ENCODE measurements at places on chromosomes 6 and 20.
A peak's percentile ranks its signal among the peaks of the same experiment; 100 is the strongest.

DNA sequence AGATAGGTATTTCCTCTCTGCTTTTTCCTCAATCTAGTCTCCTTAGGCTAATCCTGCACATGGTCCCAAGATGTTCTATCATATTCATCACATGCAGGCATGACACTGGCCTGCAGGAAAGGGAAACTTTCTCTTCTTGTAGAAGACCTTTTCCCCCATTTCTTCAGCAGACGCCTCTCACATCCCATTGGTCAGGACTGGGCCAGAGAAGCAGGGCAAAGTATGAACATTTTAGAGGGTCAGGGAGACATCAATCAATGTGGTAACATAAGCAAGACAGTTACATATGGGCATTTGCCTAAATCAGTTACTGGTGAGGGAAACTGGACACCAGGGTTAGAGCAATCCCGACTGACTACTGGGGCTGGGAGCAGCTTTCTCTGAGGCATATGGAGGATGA is 90.1 kb downstream of the CRYBG1 start:
- no peak for DNase-seq

GRCh38 chr6:133644892-133645619 is 243.9 kb upstream of the TCF21 start:
- peak; percentile 60 for DNase-seq

DNA sequence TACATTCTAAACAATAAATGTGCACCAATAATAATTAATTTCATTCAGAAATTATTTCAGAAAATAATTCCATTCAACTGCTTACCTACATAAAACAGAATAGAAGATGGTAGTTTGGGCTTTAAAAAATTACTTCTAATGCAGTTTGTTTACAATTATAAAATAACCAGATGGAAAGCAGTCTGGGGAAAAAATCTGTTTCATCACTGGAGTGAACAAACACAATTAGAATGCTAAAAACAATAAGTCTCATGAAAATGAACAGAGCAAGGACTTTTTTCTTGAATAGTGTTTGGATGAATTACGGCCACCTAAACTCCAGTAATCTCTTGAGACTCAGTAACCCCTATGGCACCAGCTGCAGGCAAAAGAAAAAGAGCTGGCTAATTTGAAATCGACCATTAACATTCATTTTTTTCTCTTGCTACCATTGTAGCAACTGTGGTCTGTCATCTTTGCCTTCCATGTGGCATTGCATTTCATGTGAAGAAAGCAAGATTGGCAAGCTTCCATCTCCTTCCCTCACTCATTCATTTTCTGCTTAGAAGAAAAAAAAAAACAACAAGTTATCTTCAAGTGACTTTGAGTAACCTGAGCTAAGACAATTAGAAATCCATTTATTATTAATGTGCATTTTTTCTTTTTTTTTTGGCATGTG is 88.4 kb upstream of the CEP85L start:
- DNase-seq, result peak; percentile 54

DNA sequence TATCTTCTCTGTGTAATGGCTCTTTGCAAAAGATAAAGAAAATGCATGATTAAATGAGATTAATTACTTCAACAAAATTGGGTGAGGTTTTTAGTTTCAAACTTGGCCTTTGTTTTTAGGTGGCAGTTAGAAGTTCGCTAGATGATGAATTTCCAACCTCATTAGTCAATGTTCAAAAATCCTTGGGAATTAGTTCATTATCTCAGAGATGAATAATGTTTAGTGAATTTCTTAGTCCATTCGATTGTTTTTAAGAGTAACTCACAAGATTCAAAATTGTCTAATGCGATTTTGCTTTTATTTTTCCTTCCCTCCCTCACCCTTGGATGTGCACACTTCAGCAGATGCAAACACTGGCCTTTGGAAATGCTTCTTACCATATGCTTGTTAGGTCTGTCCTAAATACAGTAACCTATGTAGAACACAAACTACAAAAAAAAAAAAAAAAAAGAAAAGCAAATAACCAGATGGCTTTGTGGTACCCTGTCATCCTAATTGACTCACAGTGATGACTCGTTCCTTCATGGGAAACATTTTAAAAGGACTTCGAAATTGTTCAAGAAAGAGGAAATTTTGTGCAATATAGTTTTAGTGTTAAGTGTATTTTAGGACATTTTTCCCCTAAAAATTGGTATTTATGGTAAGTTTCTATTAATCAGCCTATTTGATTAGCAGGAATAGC is 66.7 kb downstream of the FAM229B start:
- DNase-seq, result peak; percentile 23

DNA sequence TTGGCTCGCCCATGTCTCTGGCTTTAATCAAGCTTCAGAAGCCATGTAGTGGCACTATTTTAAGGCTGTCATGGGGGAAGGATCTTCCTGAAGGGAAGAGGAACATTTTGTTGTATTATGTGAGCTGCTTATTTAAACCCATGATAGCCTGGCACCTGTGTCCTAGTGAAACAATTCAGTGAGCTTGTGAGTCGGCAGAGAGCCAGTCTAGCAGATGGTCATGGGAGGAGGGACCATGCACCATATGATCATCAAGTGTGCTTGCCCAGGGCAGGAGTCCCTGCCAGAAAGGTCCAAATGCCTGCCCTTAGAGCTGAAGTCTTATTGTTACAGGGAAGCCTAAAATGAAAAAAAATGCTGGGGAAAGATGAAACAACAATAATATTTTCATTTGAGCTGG is 132.9 kb downstream of the PRDM13 start:
- DNase-seq, result no peak

DNA sequence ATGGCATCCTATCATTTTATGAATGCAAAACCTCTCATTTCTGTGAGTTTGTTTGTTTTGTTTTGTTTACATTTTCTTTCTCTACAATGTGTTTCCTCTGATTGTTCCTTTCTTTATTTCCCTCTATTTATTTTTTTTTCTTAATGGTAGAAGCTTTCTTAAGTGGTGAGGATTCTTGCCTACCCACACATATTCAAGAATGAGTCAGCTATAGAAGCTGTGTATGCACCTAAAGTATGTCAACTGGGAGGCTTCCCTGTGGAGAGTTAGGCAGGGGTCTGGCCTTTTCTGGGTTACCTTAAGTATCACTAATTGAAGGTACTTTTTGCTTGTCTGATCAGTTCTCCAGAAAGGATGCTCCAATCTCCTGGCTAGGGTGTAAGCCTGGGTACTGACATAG is 354.0 kb downstream of the ESR1 start:
- no peak for DNase-seq

DNA sequence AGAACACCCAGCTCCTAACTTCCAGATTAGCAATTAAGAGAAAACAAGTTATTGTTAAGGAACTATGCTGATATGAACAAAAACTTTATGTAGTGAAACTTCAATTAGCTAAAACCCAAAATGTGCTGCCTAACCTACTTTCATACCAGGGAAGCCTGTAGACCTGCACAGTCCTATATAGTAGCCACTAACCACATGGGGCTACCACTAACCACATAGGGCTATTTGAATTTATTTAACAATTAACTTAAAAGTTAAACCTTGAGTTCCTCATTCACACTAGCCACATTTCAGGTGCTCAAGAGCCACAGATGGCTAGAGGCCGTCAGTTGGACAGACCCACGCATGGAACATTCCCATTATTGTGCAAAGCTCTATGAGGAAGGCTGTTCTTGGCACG is 72.4 kb upstream of the LAMP5 start:
- no peak for DNase-seq

DNA sequence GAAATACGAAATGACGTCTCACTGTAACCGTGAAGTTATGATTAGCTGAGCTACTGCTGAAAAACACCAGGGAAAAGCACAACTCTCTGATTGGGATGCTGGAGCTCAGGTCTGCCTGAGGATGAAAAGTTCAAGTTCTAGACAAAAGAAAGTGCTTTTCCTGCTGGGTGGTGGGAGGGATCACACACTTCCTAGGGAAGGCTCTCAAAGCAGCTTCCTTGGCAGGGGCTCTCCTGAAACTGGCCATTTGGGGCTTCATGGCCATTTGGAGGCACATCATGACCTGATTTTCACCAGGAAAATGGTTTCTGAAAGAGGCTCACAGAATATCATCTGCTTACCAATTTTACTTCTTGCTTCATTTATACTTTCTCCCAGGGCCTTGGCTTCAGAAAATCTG is 97.1 kb upstream of the KCNK16 start:
- no peak for DNase-seq

DNA sequence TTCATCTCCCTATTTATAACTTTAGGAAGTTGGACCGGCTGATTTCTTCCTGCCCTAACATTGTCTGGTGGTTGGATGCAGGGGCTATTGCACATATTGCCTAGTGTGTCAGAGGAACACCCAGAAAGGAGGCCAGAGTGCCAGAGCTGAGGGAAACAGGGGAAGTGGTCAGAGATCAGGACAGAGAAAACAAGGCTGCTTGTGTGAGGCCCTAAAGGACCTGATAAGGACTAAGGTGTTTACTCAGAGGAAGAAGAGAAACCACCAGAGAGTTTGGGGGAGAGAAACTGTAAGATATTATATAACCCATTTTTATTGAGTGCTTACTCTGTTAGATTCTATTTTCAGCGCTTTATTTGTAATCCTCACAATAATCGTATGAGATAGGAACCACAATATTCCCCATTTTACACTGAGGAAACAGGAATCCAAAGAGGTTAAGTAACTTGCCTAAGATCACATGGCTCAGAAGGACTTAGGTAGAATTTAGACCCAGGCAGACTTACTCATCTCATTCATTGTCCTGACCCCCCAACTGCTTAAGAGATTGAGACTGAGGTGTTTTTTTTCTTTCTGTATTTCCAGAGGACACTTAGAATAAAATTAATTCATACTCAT is 54.0 kb upstream of the REV3L start:
- no peak for DNase-seq

DNA sequence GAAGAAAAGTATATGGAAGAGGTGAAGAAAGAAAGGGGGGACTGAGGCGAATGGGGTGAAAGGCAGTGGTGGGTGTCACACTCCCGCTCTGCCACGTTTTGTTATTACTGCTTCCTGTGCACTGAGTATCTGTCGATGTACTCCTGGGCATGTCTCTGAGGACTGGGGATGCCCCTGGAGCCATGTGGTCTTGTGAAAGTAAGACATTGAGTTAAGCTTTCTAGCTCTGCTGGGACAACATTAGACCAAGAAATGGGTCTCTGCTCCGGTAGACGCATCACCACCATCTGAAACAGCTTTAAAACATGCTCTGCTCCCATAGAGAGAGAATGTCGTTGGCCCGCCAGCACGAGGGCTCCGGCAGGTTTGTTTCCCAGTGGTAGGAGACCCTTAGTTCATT is 40.0 kb downstream of the IRF4 start:
- DNase-seq, result no peak

Data from eye (tissue), 1 donor.